ENCODE measurements at places on chromosomes 3 and 15.

GRCh38 chr3:160616311-160616710, 50.9 kb upstream of the KPNA4 start:
- DNase-seq, result no peak

GRCh38 chr3:127489357-127489756, 101.2 kb downstream of the TPRA1 start:
- no peak for DNase-seq

DNA sequence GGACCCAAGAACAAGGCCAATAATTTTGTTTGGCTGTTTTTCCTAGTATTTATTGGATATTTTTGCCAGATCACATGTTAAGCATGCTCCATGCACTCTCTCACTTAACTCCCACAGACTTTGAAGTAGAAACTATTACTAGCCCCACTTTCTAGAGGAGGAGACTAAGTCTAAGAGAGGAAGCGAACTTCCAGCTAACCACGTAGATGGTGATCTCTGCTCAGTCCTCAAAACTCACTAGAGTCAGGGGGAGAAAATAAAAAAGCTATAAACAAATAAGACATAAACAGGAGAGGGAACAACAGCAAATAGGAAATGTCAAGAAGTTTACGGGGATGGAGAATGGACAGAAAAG, 481.0 kb upstream of the PROK2 start:
- DNase-seq, result no peak

GRCh38 chr3:108123326-108123725, 32.5 kb upstream of the CD47 start:
- DNase-seq, result no peak

DNA sequence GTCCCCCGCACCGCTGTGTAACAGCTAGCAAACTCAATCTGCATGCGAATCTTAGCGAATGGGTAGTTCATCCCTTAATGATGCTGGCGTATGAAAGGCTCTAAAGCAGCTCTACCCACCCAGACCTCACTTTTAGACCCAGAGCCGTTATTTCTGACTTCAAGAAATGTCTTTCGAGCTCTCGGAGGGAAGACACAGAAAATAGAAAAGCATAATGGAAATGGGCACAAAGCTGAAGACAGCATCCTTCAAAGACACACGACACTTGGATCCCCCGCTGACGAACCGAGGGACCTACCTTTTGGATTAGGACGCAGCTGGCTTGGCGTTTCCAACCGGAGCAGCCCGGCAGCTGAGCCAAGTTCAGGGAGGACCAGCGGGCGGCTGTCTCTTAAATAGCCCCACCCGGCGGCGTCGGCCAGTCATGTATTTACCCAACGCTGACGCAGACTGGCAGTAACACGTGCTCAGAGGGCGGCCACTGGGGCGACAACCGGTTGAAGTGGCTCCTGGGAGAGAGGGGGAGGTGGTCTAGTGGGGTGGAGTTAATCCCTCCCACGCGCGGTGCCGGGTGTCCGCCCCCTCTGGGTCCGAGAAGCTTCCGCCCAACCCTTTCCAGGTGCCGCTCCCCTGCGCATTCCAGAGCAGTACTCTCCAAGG, 1.5 kb downstream of the CCK start:
- no peak for DNase-seq

- no peak for DNase-seq
These were observed 540 bp downstream of the CCDC80 start for GRCh38 chr3:112640276-112640929.

DNA sequence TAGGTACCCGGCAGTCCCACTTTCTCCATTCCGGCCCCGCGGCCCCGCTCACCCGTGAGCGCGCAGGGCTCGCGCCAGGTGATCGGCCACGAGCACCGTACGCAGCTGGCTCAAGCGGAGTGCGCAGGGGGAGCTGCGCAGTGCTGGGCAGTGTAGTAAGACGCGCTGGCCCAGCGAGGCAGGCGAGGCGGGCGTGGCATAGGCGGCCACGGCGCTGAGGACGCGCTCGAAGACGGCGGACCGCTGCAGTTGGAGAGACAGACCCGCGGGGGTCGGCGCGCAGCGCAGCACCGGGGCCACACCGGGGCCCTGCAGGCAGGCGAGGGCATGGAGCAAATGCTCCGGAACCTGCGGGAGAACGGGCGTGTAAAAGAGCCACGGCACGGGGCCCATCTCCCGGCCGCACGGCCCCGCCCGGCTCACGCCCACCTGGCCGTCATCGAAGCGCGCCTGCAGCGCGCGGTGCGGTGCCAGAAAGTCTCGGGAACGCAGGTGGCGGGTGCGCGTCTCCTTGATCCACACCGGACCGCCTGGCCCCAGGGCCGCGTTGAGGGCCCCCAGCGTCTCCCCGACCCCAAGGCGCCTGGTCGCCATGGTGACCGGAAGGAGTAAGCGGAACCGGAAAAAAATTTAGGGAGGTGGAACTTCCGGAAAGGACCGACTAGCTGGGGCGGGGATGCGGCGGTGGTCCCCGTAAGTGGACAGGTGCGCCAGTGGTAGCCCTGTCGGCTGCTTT, at the start of gene DALRD3:
DALRD3 (minus strand) TSS at position 610 of the 736 bp plus-strand sequence; CDS start at position 594, 16 bp downstream.
- peak; percentile 80 for DNase-seq

- DNase-seq, result no peak
These were observed 28.8 kb upstream of the SYNM start for GRCh38 chr15:99076109-99076508.

DNA sequence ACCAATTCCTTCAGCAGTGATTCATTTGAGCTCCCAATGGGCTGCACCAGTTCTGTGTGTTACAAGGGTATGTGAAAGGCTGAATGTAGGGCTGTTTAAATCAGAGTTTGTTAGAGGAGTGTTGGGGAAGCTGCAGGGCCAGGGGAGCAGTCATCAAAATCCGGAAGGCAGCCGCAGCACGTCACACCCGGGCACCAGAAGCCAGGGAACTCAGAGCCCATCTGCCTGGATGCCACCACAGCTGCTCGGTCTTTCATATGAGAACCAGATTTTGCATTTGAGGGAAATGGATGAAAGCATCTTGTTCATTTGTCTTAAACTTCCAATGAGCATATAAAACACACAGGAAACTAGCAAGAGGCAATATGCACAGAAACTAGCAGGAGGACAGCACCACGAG, 24.2 kb upstream of the NEO1 start:
- DNase-seq, result no peak

DNA sequence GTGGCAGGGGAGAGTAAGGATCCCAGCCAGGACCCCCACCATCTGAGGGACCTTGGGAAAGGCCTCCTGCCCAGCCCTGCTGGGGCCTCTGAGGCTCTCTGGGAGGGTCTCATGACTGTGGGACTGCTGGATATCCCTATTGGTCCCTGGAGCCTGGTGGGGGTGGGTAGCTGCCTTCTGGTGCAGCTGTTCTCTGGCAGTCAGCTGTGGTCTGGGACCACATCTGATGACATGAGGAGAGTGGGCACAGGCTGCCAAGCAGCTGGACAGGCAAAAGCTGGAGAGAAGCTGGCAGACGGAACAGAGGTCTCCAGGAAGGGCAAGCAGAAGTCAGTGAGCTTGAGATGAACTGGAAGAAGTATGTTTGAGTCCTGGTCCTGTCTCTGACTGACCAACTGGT, 22.4 kb downstream of the PLEKHO2 start:
- no peak for DNase-seq

DNA sequence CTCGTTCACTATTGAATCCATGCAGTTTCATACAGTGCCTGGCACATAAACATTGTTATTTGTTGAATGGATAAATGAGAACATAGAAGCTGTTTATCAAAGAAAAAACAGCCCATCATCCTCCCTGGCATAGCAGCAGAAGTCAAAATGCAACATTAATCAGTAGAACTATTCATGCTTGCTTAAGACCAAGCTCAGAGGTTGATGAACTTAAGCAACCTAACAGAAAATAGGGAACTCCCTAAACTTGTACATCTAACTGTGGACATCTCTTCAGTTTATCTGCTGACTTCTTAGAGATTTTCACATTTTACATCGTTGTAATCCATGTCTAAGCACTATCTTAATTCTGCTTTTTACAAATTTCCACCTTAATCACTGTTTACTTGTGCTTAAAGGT, 29.2 kb downstream of the SENP8 start:
- no peak for DNase-seq

DNA sequence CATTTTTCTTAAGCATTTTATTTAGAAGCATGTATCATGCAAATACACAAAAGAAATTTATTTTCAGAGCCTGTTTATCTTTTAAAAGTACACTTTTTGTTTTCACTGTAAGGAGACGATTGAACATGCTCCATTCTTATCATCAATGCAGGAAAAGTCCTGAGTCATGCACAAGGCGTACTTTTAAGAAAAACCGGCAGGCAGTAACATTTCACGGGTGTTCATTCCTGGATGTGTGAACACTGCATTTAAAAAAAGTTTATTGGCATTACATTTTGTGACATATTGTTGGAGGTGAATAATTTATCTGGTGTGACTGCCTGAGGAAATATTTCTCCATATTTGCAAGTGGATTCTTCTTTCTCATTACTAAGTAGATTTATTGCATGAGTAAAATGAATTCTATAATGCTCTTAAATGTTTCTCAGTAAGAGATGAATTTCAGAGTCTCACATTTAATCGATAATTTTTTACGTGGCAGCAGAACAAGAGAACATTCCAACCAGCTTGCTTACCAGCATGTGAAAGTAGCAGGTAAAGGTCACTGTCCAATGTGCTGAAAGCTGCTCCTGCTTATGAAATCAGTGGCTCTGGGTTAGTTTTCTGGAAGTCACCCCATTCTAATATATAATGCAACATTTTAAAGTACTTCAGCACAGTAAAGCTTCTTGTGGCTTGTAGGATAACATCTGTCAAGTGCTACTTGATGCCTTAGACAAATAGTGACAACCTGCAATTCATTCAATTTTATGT, 87.0 kb downstream of the SV2B start:
- DNase-seq, result no peak

All from NCI-H1105 (cell line).